ENCODE measurements at places on chromosomes 1 and 21.

GRCh38 chr1:181595234-181595633 lies 111.9 kb downstream of the CACNA1E start:
- DNase-seq = no peak

GRCh38 chr1:9850442-9851162 lies 26.8 kb upstream of the CLSTN1 start:
- no peak for DNase-seq

- no peak for DNase-seq
These were observed 123.8 kb upstream of the CHRM3 start for GRCh38 chr1:239262538-239262937.

DNA sequence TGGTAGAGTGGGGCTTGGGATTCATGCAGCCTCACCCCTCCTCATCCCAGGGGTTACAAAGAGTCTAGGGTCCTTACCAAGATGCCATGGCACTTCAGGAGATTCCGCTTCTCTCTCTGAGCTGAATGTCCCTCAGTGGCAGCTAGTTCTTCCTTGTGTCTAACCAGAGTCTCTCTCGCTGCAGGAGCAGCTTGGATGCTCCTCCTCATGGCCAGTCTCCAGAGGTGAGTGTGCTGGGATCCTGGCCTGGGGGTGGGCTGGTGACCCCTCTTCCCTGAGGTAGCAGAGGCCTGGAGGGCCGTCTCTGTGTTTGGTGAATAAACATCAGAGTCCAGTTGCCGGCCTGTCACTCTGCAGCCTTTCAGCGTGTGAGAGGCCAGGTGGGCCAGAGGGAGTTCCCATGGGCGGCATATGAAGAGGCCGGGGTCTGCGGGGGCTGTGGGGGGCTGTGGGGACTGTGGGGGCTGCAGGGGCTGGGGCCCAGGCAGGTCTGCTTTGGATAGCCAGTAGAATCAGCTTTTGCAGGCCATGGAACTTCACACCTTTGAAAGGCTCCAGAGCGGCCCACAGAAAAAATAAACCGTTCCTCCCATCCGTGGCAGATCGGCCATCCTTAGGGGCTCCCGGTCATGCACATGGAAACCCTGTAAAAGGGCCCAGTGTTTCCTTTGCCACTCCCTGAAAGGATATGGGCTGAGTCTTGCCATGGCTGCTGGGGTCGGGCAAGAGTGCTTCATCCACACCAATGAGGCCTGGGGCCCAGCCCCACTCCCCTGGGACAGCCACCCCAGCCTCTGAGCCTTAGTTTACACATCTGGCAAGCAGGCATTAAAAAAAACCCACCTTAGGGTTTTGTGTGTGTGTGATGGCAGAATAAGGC lies 256.4 kb downstream of the FOXD2 start:
- DNase-seq = no peak

GRCh38 chr1:229229721-229230139 lies 41.2 kb upstream of the RAB4A start:
- DNase-seq = no peak

DNA sequence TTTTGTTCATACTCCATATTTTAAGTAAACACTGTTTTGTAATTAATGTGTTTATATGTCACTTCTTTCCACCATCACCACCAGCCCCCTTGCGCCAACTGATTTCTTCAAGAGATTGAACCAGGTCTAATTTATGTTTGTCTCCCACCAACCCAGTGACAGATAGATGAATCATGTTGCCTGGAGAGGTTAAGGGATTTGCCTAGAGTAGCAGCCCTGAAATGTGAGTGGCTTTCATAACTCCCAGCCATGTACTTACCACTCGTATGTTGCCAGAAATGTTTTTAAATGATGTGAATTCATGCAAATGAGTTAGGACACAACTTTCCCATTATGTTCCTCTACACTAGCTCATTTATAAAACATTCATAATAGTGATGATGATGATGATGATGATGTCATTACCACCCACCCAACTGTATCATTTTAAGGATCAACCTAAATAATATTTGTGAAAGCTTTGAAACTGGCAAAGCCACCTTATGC lies 86.9 kb downstream of the LRRC8D start:
- no peak for DNase-seq

GRCh38 chr1:167088746-167089417 lies 1.3 kb downstream of the GPA33 start:
- DNase-seq = no peak

DNA sequence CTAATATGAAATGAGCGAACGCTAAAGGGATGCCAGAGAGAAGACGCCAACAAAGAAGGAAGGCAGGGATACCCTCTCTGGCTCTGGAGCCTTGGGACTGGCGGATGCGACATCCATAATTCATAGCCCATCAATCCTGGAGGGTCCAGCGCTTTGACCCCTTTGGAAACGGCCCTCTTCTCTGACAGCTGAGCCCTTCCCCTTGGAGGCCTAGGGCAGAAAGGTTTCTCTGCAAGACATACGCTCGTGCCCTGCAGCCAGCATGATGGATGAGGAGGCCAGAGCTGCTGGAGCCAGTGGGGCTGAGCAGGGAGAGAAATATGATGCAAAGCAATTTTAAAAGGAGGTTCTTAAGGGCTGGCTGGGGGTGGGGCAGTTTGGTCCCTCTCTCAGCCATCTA lies 22.2 kb downstream of the OPTC start:
- DNase-seq = no peak

DNA sequence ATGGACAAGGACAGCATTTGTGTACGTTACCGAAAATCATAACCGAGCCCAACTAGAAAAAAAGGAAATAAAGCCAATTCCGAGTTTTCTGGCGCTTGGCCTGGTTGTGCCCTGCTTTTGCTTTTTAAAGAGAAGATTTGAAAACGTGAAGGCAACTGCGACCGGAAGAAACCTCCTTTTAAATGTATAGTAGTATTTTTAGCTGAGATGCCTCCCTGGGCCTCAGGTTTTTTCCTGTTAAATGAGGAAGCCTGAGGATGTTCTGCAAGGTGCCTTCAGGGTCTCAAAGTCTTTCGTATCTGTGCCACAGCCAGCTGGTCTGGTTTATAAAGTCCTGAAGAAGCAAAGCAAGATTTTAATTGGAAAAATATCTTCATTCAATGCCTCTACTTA lies 371 bp upstream of the ODF2L start:
- no peak for DNase-seq

GRCh38 chr1:174217787-174218574 lies 58.7 kb downstream of the RABGAP1L start:
- DNase-seq = no peak

DNA sequence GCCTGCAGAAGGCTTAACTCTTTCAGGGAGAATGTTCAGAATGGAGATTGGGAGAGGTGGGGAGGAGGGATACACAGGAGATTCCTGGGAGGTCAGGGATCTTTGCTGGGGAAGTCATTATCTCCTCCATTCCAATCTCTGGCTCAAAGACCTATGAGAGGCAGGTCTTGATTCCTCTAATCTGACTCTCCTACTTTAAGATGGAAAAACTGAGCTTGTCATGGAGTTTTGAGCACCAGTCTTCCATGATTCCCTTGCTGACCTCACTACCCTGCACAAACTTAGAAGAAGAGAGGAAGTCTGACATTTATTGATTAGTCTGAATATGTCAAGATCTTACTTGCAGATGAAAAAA lies 41.5 kb upstream of the SYNC start:
- no peak for DNase-seq

DNA sequence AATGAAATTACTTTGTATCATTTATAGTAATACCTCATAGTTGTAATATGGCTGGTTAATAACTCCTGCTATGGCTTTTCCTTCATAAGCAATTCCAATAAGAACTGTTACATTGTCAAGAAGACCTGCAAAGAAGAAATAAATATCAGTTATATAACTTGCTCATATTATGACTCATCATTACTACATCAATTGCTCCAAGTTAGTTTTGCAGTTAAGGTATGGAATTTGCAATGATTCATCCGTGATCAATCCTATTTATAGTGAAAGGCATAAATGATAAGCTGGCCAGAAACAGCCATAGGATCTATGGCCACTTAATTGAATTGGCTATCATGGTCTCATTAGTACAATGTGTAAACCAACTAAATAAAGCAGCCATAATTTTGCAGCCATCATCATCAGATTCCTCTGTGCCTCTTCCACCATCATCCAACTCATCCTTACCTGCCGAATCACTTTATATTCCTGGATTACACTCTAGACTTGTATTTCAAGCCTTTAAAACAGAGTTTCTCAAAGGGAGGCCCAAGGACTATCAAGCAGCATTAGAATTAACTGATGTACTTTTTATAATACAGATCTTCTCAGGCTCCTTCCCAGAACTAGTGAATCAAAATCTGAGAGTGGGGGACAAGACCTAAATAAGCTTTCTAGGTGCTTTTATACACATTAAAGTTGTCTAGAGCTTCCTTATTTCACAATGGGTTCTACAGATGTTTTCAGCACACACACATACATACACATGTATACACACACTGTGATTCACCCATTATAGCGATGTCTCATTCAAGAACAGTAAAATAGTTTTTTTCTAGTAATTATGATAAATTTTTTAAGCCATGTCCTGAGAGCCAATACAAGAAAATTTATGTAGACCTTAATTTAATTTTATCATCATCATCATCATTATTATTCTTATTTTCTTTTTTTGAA lies 21.2 kb upstream of the EPRS1 start:
- DNase-seq = no peak

- no peak for DNase-seq
These were observed 274.1 kb downstream of the TRABD2B start for GRCh38 chr1:47722909-47723580.

DNA sequence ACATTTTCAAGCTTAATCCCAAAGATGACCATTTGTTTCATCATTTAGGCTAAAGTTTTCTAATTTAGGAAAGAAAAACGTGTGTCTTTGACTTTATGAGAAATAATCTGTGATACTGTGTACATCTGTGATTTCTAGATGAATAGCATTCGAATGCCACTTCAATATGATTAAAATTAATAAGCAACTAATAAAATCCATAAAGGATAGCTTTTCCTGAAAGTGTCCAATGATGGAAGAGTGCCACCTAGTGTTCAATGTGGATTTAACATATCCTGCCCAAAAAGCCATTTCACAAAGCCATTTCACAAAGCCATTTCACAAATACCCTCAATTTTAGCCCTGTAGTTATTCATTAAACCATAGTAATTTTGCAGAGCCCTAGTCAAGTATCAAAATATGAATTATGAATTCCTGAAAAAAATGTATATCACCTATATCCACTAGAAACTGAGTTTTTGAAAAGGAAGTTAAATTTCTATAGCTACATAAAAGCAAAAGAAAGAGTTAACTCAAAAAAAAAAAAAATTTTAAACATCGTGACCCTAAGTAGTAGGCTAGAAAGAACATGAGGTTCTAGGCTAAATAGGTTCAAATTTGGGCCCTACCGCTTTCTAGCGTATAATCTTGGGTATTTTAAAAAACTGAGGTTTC lies 19.1 kb downstream of the NME7 start:
- DNase-seq = no peak

DNA sequence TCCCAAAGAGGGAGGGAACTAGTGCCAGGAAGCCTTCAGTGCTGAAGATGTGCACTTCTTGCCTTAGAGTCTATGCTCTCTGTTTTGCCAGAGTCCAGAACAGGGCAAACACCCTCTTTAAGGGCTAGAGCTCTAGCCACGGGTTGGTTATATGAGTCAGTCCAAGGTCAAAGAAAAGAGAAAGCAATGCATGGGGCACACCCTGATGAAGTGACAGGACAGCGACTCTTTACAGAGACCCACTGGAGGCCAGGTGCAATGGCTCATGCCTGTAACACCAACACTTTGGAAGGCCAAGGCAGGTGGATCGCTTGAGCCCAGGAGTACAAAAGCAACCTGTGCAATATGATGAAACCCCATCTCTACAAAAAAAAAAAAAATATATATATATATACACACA lies 86.1 kb downstream of the TGFBR3 start:
- DNase-seq = no peak

DNA sequence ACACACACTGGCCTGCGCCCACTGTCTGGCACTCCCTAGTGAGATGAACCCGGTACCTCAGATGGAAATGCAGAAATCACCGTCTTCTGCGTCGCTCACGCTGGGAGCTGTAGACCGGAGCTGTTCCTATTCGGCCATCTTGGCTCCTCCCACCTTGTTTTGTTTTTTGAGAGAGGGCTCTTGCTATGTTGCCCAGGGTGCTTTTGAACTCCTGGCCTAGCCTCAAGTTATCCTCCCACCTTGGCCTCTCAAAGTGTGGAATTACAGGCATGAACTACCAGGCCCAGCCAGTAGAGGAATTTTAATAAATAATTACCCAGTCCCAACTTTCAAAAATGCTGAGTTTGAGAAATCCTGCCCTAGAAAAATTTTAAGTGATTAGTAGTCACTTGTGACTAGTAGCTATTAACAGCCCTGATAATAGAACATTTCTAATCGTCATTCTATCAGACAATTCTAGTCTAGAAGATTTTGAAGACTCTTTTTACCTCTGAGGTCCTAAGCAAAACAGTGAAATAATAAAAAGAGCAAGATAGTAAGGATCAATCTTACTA lies 30.9 kb upstream of the SLC35D1 start:
- no peak for DNase-seq

- DNase-seq = no peak
These were observed 11.4 kb downstream of the FLG2 start for GRCh38 chr1:152348447-152348846.

DNA sequence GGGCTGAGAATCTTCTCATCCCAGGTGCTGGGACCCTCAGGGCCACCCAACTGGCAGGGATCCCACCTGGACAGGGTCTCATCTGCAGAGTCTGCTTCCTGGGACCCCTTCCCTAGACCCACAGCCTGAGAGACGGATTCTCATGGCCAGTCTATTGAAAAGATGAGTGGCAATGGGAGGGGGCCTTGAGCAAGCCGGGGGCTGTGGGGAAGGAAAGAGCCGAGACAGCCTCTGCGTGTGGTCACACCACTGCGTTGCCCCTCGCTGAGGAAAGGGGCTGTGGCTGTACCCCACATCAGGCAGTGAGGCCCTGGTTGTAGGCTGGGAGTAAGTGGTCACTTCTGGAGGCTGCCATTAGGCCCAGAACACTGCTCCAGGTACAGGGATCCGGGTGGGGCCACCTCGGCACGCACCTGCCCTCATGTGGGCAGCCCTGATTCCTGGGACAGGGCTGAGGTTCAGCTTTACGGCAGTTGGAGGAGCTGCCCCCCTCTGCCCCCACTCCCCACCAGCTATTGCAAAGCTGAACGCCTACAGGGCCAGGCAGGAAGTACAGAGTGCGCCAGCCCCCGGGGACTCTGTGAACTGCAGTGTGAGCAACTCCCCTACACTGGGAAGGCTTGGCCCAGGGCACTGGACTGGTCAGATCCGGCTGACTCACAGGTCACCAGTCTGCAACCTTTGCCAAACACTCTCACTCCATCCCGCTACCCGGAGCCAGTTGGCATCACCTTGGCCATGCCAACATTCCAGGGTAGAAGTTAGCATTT lies 106.9 kb downstream of the RIPK4 start:
- no peak for DNase-seq
